ENCODE measurements at places on chromosomes 1 and 21.

- no peak for DNase-seq
Observed at GRCh38 chr1:98865796-98866195, 138.9 kb downstream of the PLPPR5 start.

DNA sequence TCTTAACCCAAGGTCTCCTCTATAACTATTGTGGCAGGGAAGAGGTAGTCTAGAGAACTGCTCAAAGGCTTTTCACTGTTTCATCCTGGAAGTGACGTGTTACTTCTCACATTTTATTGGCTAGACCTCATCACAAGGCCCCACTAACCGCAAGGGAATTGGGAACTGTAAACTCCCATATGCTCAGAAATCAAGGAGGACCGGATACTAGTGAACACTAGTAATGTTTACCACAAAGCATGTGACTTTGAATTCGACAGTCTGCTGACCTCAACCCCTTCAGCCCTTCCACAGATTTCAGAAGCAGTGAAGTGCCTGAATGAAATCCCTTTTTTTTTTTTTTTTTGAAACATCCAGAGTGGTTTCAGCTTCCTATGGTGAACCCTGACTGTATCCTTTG lies 3.4 kb upstream of the EEIG2 start:
- no peak for DNase-seq

GRCh38 chr1:204341380-204341779 lies 18.3 kb downstream of the PLEKHA6 start:
- DNase-seq, result no peak

GRCh38 chr1:229669333-229669732 lies 43.3 kb downstream of the URB2 start:
- DNase-seq, result no peak

DNA sequence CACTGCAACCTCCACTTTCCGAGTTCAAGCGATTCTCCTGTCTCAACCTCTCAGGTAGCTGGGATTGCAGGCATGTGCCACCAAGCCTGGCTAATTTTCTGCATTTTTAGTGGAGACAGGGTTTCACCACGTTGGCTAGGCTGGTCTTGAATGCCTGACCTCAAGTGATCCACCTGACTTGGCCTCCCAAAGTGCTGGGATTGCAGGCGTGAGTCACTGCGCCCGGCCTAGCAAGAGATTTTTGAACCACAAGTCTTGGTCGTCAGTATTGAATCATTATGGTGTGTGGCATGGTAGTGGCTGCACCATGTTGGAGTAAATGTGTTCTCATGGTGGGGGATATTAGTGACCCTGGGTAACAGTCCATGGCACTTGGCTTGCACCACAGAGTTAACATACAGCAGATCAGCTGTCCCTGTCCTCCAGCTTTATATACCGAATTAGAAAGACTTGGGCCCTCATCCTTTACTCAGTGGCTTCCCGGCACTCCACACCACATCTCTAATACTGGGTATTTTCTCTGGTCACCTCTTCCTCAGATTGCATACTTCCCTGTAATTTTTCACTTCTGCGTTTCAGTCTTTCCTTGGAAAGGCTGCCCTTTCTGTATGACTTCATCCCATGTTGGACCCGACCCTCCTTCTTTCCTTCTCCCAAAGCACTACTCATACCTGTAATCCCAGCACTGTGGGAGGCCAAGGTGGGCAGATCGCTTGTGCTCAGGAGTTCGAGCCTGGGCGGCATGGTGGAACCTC lies 25.1 kb downstream of the AK4 start:
- DNase-seq, result no peak

GRCh38 chr1:41515131-41515678 lies 30.7 kb upstream of the EDN2 start:
- no peak for DNase-seq

DNA sequence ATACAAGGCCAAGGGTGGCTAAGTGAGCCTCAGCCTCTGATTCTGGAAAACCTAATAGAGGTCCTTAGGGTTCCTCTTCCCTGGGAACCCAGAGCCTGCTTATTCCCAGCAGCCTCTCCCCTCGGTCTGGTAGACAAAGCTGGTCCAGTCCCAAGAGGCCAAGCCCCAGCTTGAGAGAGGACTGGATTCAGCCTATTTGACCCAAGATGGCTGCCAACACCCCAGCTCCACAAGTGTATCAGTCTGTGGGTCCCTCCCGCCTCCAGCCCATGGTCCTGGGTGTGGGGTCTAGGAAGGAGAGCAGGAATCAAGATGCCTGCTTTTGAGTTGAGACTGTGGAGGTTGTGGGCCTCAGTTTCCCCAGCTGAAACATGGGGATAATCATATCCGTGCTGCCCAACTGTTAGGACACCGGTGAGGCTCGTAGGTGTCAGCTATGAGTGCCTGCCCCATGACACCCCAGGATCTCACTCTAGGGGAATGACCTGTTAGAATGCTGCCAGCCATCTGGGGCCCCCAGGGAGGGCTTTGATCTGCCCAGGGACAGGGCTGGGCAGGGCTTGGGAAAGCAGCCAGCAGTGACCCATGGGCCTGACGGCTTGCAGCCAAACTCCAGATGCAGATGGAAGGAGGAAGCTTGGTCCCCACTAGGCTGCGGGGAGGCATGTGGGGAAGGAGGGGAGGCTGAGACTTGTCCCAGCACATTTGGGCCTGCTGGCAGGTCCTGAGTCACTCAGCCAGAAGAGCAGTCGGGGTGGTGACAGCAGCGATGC lies 45.4 kb downstream of the NUAK2 start:
- no peak for DNase-seq

- no peak for DNase-seq
Observed at GRCh38 chr1:109850827-109851226, 59.8 kb upstream of the CSF1 start.

DNA sequence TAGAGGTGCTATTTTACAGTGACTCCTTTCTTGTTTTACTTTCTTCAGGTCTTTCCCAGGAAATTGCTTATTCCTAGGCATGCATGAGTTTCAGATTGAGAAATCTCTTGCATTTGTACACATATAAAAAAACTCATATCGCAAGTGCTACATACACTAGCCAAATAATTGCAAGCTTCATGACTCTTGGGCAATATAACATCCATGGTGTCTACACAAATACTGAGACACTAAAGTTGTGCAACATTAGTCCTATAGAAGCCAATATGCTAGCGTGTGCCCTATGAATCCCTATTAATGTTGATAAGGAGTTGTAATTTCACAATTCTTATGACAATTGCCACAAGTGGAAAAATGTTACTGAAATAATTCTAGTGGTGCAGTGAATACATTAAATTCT lies 591.0 kb downstream of the ADGRL2 start:
- DNase-seq, result no peak

DNA sequence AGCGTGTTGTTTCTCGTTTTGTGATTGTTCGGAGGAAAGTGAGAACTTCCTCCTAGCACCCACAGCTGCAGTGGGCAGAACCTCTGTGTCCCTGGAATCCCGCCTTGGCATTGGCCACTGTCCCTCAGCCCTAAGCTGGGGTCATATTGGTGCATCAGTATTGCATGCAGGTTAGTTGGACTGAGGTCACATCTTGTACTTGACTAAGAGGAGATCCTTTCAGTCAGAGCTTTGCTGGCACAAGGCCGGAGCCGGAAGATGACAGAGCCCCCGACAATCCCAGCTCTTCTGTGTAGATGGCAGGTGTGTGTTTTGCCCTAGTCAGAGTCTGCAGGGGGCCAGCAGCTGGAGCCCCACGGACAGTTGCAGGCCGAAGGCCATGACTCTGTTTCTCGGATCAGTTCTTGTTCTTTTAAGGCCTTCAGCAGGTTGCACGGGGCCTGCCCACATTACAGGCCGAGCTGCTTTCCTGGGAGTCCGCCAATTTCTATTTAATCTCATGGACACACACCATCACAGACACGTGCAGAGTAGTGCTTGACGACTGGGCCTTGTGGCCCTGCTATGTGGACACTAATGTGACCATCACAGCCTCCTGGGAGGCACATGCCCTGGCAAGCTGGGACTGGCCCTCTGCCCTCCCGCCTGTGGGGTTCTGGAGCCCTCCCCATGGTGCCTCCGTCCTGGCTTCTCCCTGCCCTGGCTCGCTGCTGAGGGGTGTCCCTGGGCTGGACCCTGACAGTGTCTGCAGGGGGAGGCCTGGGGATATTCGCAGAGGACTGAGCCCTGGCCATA lies 14.9 kb downstream of the SNAP47 start:
- DNase-seq, result no peak

GRCh38 chr1:161728376-161729226 lies 7.3 kb downstream of the FCRLB start:
- DNase-seq, result no peak

DNA sequence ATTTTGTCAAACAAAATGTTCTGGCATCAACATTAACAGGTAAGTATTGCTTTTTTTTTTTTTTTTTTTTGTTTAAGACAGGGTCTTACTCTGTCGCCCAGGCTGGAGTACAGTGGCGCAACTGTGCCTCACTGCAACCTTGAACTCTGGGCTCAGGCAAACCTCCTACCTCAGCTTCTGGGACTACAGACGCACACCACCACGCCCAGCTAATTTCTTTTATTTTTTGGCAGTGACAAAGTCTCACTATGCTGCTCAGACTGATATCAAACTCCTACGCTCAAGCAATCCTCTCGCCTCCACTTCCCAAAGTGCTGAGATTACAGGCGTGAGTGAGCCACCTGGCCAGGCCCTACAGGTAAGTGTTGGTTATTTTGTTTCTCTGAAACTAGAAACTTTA lies 2.4 kb downstream of the TUT4 start:
- no peak for DNase-seq

DNA sequence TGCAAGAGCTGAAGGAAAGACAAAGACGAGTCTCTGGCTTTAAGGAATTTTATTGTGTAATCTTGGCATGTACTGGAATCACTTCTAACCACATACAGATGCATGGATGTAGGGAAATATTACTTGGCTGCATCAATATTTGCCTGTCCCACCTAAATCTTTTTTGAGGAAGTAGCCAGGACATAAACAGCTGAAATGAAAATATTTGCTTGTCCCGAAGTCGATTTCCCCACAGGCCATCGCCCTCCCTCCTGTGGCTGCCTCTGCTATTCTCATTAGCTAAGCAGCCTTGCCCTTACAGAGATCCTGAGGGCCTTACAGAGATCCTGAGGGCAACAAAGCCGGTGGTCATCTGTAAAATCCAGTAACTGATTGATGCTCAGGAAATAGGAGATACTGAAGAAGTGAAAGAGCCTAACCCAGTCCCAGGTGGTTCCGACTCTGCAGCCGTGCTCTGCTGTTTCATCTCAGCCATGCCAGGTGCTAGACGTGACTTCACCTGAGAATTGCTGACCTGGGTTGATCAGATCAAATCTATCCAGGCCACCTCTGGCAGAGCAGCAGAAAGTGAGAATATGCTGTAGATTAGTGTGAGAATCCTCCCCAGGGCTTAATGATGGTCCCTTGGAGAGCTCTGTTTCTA lies 25.5 kb downstream of the MAN1C1 start:
- DNase-seq, result no peak

- no peak for DNase-seq
Observed at GRCh38 chr1:9073143-9073542, 3.7 kb upstream of the SLC2A5 start.

DNA sequence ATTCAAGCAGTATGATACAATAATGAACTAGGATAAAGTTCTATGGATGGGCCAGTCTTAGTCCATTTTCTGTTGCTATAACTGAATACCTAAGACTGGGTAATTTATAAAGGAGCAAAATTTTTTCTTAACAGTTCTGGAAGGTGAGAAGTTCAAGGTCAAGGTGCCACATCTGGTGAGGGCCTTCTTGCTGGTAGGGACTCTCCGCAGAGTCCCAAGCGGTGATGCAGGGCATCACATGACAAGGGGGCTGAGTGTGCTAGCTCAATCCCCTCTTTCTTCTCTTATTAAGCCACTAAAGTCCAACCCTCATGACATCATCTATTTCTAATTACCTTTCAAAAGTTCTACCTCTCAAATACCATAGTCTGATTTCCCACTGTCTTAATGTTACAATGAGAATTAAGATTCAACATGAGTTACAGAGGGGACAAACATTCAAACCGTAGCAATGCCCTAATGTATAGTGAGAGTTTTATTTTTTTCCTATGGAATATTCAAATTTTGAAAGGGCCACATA lies 92.2 kb upstream of the QSOX1 start:
- no peak for DNase-seq

- DNase-seq, result no peak
Observed at GRCh38 chr1:110749960-110750359, 75.2 kb upstream of the KCNA3 start.

DNA sequence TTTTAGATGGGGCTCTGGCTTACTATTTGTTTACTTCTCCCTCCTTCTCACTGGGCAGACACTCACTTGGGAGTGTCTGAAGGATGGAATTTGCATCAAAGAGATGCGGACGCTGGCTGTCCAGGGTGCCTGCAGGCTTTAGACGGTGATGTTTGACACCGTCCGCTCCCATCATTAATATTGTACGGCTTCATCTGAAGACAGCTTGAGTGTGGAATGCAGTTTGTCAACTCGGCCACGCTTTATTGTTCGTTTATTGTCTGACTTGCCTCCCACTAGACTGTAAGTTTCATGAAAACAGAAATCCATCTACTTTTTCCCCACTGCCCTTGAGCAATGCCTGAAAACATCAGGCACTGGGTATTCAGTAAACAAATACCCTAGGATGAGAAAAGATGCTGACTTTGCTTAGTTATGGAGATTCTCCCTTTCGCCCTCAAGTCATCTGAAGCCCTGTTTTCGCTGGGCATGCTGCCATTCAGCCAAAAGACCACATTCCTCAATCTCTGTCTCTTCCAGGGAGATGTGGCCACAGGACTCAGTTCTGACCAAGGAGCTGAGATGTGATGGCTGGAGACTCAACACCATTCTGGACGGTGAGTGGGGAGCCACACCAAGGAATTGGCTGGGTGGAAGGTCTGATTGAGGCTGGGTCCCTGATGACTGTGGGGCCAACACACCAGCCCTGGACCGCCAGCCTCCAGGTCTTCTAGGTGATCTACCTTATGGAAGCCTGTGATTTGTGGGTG lies 87.6 kb downstream of the BCAR3 start:
- DNase-seq, result no peak

- DNase-seq, result no peak
Observed at GRCh38 chr1:33050221-33051076, 13.8 kb upstream of the AK2 start.

DNA sequence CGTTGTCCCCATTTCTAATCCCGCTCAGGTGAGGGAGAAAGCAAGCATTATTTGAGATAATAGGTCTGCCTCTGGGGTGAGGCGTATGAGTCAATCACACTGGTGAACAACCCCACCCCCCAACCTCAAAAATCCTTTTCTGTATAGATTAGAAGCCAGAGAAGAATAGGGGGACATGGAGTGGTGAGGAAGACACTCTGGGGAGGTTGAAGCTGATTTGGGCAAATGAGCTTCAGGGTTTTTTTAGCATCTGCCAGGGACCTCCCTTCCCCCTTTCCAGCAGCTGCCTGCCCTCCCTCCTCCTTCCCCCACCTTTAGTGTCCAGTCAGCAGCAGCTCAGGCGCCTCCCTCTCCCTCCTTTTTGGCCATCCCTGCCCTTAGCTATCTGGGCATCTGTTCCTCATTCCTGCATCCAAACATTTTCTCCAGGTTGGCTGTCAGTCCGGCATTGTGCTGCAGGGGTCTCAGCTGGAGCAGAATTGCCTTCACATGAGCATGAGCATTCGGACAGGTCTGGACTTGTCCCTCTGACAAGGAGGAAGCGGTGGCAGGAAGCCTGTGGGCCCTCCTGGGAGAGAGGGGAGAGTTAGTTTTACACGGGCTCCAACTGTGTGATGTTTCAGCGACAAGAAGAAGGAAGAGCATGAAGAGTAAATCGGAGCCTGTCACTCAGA lies 30.8 kb upstream of the PTGFRN start:
- no peak for DNase-seq

GRCh38 chr1:109201123-109201703 lies 12.5 kb upstream of the SARS1 start:
- no peak for DNase-seq

All from activated T-helper 1 cell treated with anti-CD3 and anti-CD28 coated beads, Interleukin-2, amount 50 U/mL, for 16 hours (primary cell).